ENCODE measurements at places on chromosomes 16 and 17. TPM values are rescaled to one million over a fixed set of nuclear protein-coding genes. Genes with fewer than 3 reads are reported as not detected.

Gene GNG13
- not detected for total RNA-seq

Gene FOXJ1
- total RNA-seq, result not detected

Gene DNAI2
- not detected for total RNA-seq

Gene TLCD1
- total RNA-seq, result 4.7 TPM

Gene CACNG5
- total RNA-seq, result not detected

Gene RASL10B
- total RNA-seq, result 0.67 TPM

Gene PPP1R27
- total RNA-seq, result not detected

Gene KRTAP4-1
- not detected for total RNA-seq

Gene DHRS7B
- 29.5 TPM for total RNA-seq

Gene JPH3
- not detected for total RNA-seq

Gene CCL8
- not detected for total RNA-seq

Gene KRTAP4-5
- total RNA-seq, result not detected

Gene CIBAR2
- not detected for total RNA-seq

Gene ACSM5
- total RNA-seq, result not detected

Gene WFDC1
- total RNA-seq, result not detected

Gene PIK3R6
- not detected for total RNA-seq

Gene MYH4
- total RNA-seq, result not detected

Gene NMRAL1
- total RNA-seq, result 62.8 TPM

Gene TBX21
- total RNA-seq, result not detected

Gene C17orf78
- not detected for total RNA-seq

Gene IKZF3
- total RNA-seq, result not detected

Gene SEZ6L2
- total RNA-seq, result 18.3 TPM

Gene ATP1B2
- total RNA-seq, result not detected

Gene CNGB1
- 0.17 TPM for total RNA-seq

Gene LRRC75A
- total RNA-seq, result 0.16 TPM

Gene RNFT1
- total RNA-seq, result 17.3 TPM

Gene TBC1D3K
- total RNA-seq, result not detected

Gene GUCY2D
- total RNA-seq, result not detected

Gene TMEM220
- 2.0 TPM for total RNA-seq

Gene ENPP7
- not detected for total RNA-seq

Gene CCL15
- not detected for total RNA-seq

Gene KCNH6
- total RNA-seq, result not detected

Gene ANTKMT
- total RNA-seq, result 13.5 TPM

Gene NXPH3
- 0.33 TPM for total RNA-seq

Gene KRT27
- not detected for total RNA-seq

Gene FBXW10B
- total RNA-seq, result 1.0 TPM

Gene HBM
- not detected for total RNA-seq

Gene CLDN6
- total RNA-seq, result not detected

Gene MT4
- total RNA-seq, result not detected

Gene CRISPLD2
- total RNA-seq, result 0.83 TPM

Data from mammary epithelial cell (primary cell).